ENCODE measurements at places on chromosomes 4 and X. TPM values are rescaled to one million over a fixed set of nuclear protein-coding genes. Genes with fewer than 3 reads are reported as not detected.

APELA gene
- total RNA-seq = not detected

PDE6B gene
- 2.5 TPM for total RNA-seq

SNCA gene
- total RNA-seq = 12.6 TPM

PHKA1 gene
- 7.4 TPM for total RNA-seq

SLC2A9 gene
- total RNA-seq = 0.17 TPM

SOWAHB gene
- total RNA-seq = not detected

PF4V1 gene
- total RNA-seq = not detected

KIAA1210 gene
- total RNA-seq = not detected

CACNA1F gene
- not detected for total RNA-seq

HDX gene
- total RNA-seq = 2.2 TPM

SRPK3 gene
- total RNA-seq = 0.59 TPM

SHISA3 gene
- total RNA-seq = 2.7 TPM

GPRASP2 gene
- 9.8 TPM for total RNA-seq

GPR119 gene
- not detected for total RNA-seq

GLRB gene
- 4.2 TPM for total RNA-seq

TMPRSS11F gene
- total RNA-seq = not detected

DGAT2L6 gene
- total RNA-seq = not detected

USP53 gene
- total RNA-seq = 10.1 TPM

ETDA gene
- total RNA-seq = not detected

ADH1B gene
- total RNA-seq = 2.9 TPM

TRAPPC11 gene
- total RNA-seq = 21.3 TPM

STARD8 gene
- total RNA-seq = 2.7 TPM

CT45A7 gene
- total RNA-seq = not detected

NIPAL1 gene
- 0.50 TPM for total RNA-seq

GAB3 gene
- 0.84 TPM for total RNA-seq

TCEAL5 gene
- total RNA-seq = not detected

GCNA gene
- 0.17 TPM for total RNA-seq

HTN1 gene
- total RNA-seq = not detected

PAGE1 gene
- not detected for total RNA-seq

PDCL2 gene
- not detected for total RNA-seq

BEX4 gene
- total RNA-seq = 15.6 TPM

MTHFD2L gene
- total RNA-seq = 4.9 TPM

SMIM10 gene
- total RNA-seq = 11.4 TPM

CITED1 gene
- not detected for total RNA-seq

VEGFC gene
- 23.2 TPM for total RNA-seq

MTTP gene
- under 0.01 TPM for total RNA-seq

LAGE3 gene
- total RNA-seq = 32.1 TPM

SOWAHD gene
- 0.30 TPM for total RNA-seq

TLR6 gene
- total RNA-seq = 0.45 TPM

F8A2 gene
- not detected for total RNA-seq

PABPC4L gene
- total RNA-seq = 0.59 TPM

CXCL5 gene
- 5.9 TPM for total RNA-seq

PLAC1 gene
- total RNA-seq = 0.15 TPM

FAM149A gene
- 3.2 TPM for total RNA-seq

NEUROG2 gene
- total RNA-seq = not detected

ANOS1 gene
- total RNA-seq = 0.45 TPM

PPARGC1A gene
- 0.15 TPM for total RNA-seq

HNRNPDL gene
- 156 TPM for total RNA-seq

ZAR1 gene
- total RNA-seq = not detected

FGG gene
- total RNA-seq = not detected

DIPK2B gene
- not detected for total RNA-seq

Measured in bronchus fibroblast of lung (primary cell).